NCI-H1417 treated with DMSO at 0.1 percent for 48 hours (cell line): ENCODE measurements at places on chromosomes 5 and 9.
A peak's percentile ranks its signal among the peaks of the same experiment; 100 is the strongest.

DNA sequence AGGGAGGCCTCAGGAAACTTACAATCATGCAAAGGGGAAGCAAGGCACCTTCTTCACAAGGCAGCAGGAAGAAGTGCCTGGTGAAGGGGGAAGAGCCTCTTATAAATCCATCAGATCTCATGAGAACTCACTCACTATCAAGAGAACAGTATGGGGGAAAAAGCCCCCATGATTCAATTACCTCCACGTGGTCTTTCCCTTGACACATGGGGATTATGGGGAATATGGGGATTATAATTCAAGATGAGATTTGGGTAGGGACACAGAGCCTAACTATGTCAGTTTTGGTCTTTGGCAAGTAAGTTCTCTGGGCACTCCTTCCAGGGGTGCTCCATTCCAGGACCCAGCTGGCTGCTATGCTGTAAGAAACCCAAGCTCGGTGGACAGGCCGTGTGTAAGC lies 275.3 kb upstream of the TUT7 start:
- DNase-seq: no peak

DNA sequence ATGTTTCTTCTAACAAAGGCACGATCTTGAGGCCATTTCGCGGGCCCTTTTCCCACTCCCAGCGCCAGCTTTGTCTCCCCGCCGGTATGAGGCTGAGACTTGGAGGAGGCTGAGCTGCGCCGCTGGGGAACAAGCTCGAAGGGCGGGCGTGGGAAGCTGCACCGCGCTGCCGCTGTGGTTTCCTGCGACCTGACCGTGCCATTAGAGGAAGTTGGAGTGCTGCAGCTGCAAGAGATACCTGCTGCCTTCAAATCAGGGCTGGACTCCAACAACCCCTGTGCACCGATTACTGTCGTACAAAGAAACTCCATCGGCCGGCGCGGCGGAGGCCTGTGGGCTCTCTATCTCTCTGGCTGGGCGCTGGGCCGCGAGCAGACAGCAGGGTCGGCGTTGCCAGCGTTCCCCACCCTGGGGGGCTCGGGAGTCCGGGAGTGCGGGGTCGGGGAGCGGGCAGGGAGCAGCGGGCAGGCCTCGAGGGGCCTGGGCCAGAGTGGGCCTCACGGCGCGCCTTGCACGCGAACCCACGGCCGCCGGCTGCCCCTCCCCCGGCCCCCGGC lies 1.3 kb upstream of the ERBIN start:
- peak; percentile 5 for DNase-seq

GRCh38 chr5:68522863-68523262 lies 307.3 kb downstream of the PIK3R1 start:
- DNase-seq: no peak

GRCh38 chr5:1137567-1138444 lies 25.9 kb upstream of the SLC12A7 start:
- no peak for DNase-seq

- DNase-seq: no peak
Observed at GRCh38 chr5:78569441-78569840, 79.1 kb downstream of the LHFPL2 start.

GRCh38 chr5:156561651-156562050 lies 234.7 kb downstream of the SGCD start:
- DNase-seq: no peak

GRCh38 chr5:2375291-2375690 lies 376.2 kb downstream of the IRX2 start:
- no peak for DNase-seq

- DNase-seq: no peak
Observed at GRCh38 chr5:80282054-80282453, 26.2 kb upstream of the SERINC5 start.

- no peak for DNase-seq
Observed at GRCh38 chr9:114156657-114157421, 1.5 kb downstream of the COL27A1 start.

GRCh38 chr9:96661711-96662110 lies 6.6 kb upstream of the PRXL2C start:
- DNase-seq: no peak

- no peak for DNase-seq
Observed at GRCh38 chr9:132749306-132749705, 79.0 kb downstream of the GTF3C4 start.

DNA sequence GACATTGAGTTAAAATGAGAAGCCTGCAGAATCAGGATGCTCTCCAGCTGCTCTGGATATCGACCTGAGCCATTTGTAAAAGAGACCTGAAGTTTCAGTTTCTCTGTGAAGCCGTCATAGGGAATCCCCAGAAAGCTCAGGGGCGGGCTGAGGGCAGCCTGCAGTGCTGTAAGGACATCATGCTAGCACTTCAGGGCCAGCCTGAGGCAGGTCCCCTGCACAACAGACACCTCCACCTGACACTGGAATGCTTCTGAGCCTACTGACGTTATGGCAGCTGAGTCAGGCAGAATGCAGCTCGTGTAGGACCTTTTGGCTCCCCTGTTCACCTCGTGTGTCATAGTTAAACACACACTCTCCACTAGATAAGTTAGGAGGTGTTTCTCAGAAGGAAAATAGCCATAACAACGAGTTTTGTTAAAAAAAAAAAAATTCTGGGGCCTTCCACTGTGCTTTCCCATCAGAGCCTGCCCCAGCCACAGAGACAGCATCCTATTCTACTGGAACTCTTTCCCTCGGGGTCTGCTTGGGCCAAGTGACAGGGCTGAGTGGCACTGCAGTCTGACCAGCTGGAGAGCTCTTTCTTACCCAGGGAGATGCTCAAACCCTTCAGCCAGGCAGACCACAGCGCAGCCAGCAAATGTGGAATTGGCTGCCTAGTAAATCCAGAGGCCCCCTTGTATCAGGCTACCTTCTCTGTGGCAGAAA lies 354.9 kb downstream of the DIRAS2 start:
- DNase-seq: no peak

DNA sequence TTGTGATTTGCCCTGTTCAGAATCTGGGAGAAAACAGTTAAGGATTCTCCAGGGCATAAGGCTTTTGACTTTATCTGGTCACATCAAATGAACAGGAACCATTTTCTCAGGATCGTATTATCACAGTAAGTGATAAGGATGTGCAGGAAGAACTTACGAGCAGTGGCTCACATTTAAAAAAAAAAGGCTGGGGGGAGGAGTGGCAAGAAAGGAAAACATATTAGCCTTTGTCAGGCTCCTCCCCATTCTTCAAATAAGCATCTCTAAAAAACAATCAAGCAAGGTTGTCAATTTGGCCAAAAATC lies 234.3 kb upstream of the TMEM161B start:
- no peak for DNase-seq

- DNase-seq: no peak
Observed at GRCh38 chr9:79756414-79756813, 184.6 kb downstream of the TLE4 start.

DNA sequence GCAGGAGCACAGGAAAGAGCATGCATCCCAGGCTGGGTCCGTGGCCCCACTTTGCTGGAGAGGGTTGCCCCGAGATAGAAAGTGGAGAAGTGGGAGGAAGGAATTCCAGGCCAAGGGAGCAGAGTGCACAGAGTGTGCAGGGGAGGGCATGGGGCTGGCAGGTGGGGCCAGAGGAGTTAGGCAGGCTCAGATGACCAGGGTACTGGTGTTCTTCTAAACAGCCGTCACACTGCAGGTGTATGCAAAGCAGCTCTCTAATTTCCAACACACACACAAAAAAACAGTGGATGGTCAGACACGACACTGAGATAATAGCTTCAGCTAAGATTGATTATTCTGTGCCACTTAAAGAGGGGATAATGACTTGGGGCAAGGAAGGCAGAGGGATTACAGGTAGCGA lies 212.2 kb downstream of the MTRR start:
- peak; percentile 67 for DNase-seq

- DNase-seq: no peak
Observed at GRCh38 chr9:114038724-114039313, 39.3 kb downstream of the AMBP start.

DNA sequence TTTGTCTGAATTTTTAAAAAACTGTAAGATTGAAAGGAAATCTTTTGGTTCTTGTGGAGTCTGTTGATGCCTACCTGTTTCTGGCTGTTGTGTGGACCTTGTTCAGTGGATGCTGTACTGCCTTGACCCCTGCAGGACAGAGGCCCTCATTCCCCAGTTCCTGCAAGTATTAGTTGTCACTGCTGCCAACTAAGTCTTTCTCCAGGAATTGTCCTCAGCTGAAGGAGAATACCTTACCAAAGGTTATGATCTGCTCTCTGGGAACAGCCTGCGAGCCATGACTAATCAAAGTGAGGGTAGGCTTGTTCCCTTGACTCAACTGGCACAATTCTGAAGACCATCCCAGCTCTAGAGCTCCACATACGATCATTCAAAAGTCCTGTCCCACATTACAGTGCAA lies 145.3 kb upstream of the FST start:
- DNase-seq: no peak

GRCh38 chr9:131008563-131008908 lies 438 bp upstream of the LAMC3 start:
- no peak for DNase-seq

DNA sequence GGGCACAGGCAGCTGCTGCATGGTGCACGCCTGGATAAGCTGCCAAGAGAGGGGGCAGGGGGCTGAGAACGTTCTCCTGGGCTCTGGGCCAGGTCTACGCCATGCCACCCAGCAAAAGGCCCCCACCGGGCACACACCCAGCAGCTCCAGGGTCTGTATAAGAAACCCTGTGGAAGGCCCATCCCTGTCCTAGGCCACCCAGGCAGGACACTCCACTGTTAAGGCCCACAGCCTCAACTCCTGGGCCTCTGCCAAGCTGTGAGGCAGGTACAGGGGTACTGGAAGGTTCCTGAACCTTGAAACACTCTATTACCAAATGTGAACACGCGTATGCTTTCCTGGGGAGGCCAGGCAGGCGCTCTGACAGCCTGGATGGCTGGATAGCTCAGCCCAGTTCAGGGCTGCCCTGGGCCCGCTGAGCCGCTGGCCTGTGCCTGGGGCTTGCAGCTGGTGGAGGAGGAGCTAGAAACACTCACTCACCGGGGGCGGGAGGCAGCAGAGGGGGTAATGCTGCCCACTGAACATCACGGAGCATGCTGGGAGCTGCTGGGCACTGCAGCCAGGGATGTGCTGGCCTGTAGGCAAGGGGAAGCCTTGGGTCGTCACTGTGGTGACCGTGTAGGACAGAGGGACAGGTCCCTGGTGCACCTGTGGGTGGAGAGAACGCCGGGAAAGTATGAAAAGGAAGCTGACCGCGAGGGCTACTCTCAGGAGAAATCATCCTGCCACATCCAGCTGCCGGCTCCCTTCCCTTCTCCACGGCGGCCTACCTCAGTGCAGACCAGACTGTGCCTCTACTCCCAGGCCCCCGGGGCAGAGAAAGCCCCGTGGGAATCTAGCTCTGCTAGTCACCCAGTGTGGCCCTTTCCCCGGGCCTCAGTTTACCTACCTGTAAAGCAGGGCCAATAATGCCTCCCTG lies 6.0 kb downstream of the RNF44 start:
- no peak for DNase-seq

DNA sequence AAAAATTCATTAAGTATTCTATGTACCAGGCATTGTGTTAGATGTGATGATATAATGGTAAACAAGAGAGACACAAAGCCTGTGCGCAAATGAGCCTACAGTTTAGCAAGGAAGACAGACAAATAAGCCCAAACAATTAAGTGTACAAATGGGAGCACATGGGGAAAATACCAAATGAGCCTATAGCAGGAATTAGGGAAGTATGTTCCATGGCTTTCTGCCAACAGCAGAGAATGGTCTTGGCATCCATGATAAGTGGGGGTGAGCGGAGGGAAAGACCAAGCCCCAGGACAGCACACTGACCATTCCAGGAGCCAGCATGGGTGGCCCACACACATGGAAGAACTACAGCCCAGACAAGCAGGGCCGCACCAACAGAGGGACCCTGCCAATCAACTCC lies 369.7 kb downstream of the DEPDC1B start:
- DNase-seq: no peak

DNA sequence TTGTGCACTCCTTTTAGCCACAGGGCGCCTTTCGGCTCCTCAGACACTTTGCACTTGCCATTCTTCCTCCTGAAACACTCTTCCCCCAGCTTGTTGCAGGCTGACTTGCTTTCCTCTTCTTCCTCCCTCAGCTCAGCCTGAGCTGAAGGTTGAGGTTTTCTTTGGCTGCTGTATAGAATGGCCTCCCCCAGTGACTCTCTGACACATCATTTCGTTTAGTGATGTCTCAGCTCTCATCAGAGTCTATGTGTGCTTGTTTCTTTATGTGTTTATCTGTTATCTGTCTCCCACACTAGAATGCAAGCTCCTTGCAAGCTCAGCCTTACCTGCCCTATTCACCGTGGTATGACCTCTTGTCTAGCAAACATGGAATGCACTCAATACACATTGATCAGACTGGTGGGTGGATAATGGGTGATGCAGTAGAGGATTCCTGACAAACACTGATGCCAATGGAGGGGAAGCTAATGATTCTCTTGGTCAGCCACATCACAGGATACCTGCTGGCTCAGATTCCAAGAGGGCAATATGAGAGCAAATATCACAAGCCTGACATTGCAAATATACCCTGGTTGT lies 112.9 kb upstream of the STC2 start:
- no peak for DNase-seq

DNA sequence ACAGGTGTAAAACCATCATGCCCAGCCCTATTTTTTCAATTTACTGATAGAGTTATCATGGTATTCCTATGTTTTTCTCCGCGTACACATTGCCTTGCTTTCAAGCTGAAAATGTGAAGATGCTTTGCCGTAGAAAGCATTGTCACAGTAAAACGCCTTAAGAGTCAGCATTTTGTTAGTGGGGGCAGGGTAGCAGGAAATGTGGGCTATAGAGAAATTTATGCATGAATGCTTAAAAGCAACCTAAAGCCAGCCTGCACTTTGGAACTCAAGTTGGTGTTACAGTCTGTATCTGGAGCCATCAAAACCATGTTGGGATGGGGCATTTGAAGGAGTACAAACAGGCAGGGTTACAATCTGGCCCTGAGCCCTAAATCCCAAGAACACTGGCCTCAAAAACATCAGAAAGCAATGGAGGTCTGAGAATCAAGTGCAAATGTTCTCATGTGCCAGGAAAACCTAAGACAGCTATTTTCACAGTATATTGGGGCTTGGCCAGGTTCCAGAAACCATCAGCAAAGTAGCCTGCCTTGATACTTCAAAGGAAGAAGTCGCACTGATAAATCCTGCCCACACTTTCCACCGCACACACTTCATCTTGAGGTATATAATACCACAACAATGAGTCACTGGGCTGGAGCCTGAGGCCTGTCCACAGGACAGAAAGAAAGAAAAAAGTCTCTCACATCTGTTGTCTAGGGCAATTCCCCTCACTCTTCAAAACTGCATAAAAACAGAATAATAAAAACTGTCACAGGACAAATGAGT lies 313.8 kb downstream of the ENC1 start:
- no peak for DNase-seq

GRCh38 chr9:137296670-137297664 lies 5.1 kb downstream of the NRARP start:
- DNase-seq: no peak

- no peak for DNase-seq
Observed at GRCh38 chr5:181223058-181223728, at the start of gene TRIM41. TRIM41 (plus strand) TSS chr5:181223281; CDS start chr5:181224000, 719 bp downstream.

GRCh38 chr5:35736280-35736679 lies 118.6 kb downstream of the SPEF2 start:
- no peak for DNase-seq

- no peak for DNase-seq
Observed at GRCh38 chr9:32584784-32585183, 11.8 kb upstream of the NDUFB6 start.

- no peak for DNase-seq
Observed at GRCh38 chr5:126377424-126377823, 45.8 kb upstream of the GRAMD2B start.
